CD4-positive, alpha-beta T cell treated with Interleukin-4 for 4 hours (primary cell): ENCODE measurements at places on chromosomes 1 and 21.

DNA sequence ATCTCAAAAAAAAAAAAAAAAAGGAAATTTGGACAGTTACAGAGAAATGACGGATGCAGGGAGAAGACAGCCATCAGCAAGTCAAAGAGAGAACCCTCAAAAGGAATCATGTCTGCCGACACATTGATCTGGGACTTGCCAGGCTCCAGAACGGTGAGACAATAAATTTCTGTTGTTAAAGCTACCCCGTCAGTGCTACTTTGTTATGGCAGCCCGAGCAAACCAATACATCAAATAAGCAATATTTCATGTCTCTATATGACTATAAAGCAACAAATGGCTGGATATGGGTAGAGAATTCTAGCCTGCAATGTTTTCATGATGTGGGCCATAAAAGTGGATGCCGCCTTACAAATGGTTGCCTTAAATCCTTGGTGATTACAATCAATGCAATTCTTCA, 23.3 kb upstream of the FAM89A start:
- DNase-seq, result no peak

DNA sequence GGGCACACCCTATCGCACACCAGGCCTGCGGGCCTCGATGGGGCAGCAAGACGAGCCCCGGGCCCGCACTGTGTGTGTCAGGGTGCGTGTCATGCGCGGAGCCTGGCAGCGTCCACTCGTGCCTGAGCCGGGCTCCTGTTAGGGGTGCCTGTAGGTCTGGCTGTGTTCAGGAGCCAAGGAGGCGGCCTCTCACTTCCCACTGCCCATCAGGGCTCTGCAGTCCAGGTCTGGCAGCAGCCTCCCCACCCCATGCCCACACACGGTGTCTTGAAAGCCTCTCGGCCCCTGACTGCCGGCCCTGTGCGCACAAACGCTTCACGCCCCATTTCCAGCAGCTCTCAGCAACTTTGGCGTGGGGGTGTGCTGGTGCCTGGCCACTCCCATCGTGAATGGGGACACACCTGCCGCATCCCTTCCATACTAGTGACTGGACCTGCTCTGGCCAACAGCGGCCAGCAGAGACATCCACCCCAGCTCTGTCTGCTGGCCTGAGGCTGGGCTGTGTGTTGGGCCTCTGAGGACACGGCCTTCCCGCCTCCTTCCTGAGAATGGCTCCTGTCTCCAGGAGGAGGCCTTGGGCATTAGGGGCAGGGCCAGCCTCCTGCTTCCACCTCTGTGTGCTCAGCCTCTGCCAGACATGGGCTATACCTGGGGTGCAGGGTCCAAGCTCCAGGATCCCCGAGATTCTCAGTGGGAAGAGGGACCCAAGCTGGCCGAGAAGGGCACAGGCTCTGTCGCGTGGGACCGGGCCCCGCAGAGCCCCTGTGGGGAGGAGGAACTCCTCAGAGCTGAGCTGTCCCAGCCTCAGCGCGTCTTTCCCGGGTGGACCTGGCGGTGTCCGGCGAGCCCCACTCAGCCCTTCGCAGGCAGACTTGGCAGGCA, 41.8 kb upstream of the ACTRT2 start:
- DNase-seq, result no peak

DNA sequence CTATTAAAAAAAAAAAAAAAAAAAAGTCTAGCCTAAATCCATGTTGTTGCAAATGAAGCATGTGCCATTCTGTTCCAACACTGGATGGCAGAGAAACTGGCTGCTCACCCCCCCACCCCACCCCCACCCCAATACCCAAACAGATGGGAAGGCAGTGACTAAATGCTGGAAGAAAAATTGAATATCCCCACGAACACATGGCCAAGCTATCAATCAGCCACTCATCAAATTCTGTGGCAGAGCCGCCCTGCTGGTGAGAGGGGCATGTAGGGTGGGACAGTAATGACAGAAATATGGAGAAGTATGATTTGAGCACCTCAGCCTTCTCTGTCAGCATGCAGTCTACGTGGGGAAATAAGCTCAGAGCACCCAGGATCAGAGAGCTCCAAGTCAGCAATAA, 34.1 kb downstream of the OPTC start:
- no peak for DNase-seq

- DNase-seq, result no peak
These were observed 4.6 kb downstream of the CD244 start for GRCh38 chr1:160858097-160858496.

- DNase-seq, result no peak
These were observed 20.8 kb downstream of the DISP3 start for GRCh38 chr1:11499601-11500331.

DNA sequence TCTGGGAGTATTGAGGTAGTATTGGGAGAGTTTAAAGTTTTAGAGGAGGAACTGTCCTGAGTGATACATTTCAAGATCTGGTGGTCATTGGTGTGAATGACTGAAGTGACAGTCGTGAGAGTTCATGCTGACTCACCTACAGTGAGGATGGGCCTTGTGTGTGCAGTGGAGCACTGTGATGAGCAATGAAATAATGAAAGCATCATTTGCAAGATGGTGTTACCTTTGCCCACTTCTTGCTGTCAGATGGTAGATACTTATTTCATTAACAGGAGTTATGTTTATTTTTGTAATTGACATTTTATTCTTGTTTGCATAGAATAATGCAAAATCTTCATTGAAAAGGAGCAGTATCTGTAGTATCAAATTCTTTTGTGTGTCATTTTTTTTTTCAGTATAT, 29.0 kb downstream of the POU2F1 start:
- DNase-seq, result no peak

- no peak for DNase-seq
These were observed 61.5 kb downstream of the KCNK1 start for GRCh38 chr1:233675446-233675845.

- no peak for DNase-seq
These were observed 20.6 kb downstream of the PADI2 start for GRCh38 chr1:17098446-17099317.

GRCh38 chr1:31712630-31713029, 8.8 kb upstream of the COL16A1 start:
- no peak for DNase-seq

GRCh38 chr1:224092601-224093000, 21.3 kb upstream of the FBXO28 start:
- no peak for DNase-seq

GRCh38 chr21:42306366-42307035, 8.7 kb downstream of the TFF3 start:
- DNase-seq, result no peak

DNA sequence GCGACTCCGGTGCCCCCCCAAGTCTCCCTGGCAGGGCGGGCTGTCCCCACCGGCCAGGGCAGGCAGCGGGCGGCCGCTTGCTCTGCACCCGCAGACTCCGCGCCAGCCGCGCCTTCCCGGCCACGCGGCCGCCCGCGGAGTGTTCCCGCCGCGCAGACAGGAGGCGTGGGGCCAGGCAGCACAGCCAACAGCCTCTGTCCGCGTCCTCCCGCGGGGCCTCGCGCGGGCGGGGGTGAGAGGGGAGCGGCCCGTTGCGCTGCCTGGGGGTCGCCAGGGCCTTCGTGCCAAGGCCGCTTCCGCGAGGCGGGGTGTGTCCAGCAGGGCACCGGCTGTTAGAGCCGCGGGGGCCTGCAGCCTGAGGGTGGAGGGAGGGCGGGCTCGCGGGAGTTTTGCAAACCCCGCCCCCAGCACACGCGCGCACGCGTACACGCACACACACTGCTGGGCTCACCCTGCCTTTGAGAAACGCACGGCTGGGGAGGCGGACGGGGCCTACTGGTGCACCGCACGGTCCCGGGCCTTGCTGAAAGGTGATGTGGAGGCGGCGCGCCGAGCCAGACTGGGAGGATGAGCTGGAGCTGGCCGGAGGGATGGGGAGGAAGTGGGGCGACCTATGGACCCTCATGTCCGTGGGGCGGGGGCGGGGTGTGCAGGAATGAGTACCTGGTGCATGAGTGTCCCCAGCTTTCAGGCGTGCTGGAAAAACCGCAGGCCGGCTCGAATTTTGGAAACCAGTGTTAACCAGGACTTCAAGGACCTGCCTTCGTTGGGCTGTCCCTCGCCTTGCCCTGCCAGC, 41.5 kb downstream of the KIAA1614 start:
- peak; percentile 53 for DNase-seq

DNA sequence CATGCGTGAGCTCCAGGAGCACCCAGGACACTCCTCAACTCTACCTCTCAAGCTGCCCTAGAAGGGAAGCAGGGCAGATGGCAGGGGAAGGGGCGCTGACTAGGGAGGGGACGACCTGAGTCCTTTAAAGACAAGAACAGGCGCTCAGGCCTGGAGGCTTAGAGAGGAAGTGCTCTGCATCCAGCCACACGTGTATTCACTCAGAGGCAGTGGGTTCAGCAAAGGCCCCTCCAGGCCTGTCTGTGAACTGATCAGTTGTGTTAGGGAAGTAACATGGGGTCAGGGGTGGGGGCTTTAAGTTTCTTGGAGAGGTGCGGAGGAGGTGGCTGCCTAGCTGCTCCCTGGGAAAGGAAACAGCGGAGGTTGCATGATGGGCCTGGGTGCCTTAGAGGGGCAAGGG, 37.1 kb upstream of the ARF1 start:
- no peak for DNase-seq

- no peak for DNase-seq
These were observed 10.1 kb downstream of the FMN2 start for GRCh38 chr1:240101737-240102136.

GRCh38 chr1:161887730-161888287, 121.7 kb downstream of the ATF6 start:
- no peak for DNase-seq

- no peak for DNase-seq
These were observed 589.1 kb upstream of the ADAMTS5 start for GRCh38 chr21:27555996-27556395.

GRCh38 chr21:25980710-25981109, 189.9 kb downstream of the APP start:
- DNase-seq, result no peak

- no peak for DNase-seq
These were observed 7.5 kb downstream of the XKR8 start for GRCh38 chr1:27967106-27967883.

GRCh38 chr1:1421147-1421906, at the start of gene ANKRD65:
TSS of gene ANKRD65 (minus strand) at chr1:1421276. CDS start at chr1:1421005, 271 bp downstream.
- DNase-seq, result no peak

- DNase-seq, result no peak
These were observed 52.7 kb downstream of the UBE2T start for GRCh38 chr1:202289009-202289408.

- DNase-seq, result no peak
These were observed 87.2 kb downstream of the HHAT start for GRCh38 chr1:210415846-210416448.

- DNase-seq, result no peak
These were observed 186.1 kb downstream of the NTNG1 start for GRCh38 chr1:107326824-107327445.

DNA sequence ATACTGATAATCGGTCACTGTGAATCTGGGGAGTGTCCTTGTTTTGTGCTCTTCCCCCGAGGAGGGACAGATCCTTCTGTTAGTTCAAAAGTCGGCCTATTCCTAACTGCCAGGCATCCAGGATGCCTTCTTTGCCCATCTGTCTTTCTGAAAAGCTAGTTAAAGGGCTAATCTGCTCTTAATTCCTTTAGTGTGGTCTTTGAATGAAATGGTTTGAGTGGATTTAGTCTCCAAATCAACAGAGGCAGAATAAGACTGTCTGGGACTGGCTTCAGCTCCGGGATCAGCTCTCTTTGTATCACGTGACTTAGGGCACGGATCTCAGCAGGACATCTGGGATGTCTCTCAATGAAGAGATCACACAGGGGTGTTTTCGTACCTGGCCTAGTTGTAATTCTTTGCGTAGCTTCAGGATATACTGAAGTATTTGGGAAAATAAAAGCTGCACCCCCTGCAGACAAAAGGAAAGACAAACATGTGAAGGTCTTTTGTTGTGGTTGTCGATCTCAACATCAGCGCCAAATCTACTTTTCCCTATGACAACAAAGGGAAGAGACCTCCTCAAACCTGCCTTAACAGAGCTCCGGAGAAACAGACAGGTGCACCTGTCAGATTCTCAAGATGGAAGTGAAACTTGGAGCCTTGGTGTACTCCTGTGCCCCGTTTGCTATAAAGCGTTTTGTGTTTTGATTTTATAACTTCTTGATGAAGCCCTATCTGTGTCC, 97.9 kb downstream of the ERG start:
- no peak for DNase-seq

DNA sequence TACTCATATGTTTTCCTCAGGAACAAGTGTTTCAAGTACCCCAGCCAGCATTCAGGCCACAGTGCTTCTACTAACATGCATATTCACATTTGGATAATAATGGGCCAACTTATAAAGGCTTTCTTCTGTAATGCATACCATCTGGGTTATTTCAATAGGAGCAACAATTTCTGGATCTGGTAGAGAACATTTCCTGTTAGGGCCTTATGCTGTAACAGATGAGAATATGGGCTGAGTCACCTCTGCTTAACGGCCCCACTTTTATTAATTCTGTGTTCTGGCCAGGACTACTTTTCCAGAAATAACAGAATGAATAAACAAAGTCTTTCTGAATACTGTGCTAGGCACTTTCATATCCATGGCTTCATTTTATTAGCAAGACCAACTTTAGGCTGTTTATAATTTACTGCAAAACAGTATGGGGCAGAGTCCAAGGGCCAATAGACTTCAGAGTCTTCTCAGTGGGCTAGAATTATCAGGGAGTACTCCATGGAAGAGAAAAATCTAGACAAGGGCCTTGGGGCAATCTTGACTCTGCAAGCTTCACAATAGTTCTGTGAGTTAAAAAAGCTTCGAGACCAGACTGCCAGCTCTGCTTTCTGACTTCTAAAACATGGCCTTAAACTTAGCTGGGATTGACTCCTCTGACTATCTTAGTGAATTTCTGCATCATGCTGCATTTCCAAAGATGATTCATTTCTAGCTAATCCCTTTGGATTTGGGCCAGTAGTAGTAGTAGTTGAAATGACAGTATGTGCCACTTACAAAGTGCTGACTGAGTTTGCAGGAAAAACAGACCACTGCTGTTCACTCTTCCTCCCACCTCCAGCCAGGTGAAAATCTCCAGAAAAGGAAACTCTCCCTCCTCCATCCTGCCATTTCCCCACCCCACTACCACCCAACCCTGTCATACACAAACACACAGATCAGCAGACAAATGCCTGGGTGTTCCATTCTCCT, 8.2 kb upstream of the SSX2IP start:
- DNase-seq, result no peak

DNA sequence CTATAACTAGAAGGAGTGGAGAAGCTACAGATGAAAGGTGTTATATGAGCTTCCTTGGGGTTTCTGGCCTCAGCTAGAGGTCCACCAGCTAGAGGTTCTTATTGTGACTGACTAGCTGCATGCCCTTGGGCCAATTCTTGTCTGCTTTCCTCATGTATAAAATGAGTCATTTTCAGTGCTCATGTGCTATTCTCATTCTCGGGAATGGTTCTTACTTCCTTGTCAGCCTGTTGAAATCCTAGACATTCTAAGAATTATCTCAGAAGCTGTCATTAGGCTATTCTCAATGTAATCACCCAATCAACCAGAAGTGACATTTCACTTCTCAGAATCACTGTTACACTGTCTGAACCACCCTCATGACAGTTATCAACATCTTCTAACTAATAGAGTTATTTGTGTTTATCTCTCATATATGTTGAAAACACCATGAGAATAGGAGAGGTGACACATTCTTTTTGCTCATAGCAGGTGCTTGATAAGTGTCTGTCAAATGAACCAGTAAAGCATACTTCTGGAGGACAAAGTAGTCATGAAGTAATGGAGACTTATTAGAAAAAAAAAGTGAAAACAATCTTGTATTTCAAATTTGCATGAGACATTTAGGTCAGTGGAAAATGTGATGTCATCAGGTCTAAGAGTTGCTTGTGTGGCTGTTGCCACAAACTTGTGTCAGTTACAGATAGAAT, 122.8 kb upstream of the IVNS1ABP start:
- peak; percentile 80 for DNase-seq
